ENCODE measurements at places on chromosomes 12 and 14. TPM values are rescaled to one million over a fixed set of nuclear protein-coding genes. Genes with fewer than 3 reads are reported as not detected.

- DNase-seq: no peak
Measured at GRCh38 chr14:95125915-95126314, 31.4 kb downstream of the DICER1 start.

- no peak for DNase-seq
Measured at GRCh38 chr14:21267431-21267845, 1.8 kb downstream of the HNRNPC start.

- no peak for DNase-seq
Measured at GRCh38 chr12:20507056-20507455, 138.7 kb downstream of the PDE3A start.

DNA sequence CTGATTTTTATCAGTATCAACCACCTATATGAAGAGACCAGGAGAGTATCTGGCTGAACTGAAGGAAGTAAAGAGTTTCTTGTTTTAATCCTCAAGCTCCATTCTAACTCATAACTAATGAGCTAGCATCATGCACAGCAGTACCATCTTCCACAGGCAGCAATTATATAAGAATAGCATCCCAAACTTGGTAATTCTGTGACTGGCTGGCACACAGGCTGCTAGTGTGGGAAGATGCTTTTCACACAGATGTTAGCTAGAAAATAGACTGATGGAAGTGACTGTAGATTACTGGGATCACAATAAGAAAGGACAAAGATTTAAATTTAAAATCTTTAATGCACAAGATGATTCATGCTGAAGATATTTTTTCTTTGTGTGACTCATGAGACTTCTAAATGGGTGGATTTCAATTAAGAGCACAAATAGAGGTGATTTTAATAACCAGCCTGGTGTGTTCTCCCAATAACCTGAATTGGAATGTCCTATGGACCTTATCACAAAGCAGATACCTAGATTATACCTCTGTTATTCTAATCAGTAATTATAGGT is 417.7 kb upstream of the ATXN7L3B start:
- DNase-seq: no peak

- no peak for DNase-seq
Measured at GRCh38 chr14:88496414-88496813, 58.4 kb downstream of the PTPN21 start.

- peak; percentile 49 for DNase-seq
Measured at GRCh38 chr14:24036169-24036962, 15.4 kb upstream of the CARMIL3 start.

STXBP6 gene
- 7.2 TPM for total RNA-seq

RDH12 gene
- not detected for total RNA-seq

GALNT8 gene
- 7.9 TPM for total RNA-seq

OVCH1 gene
- total RNA-seq: 0.16 TPM

SLC10A1 gene
- not detected for total RNA-seq

NRL gene
- 1.2 TPM for total RNA-seq

PSMC1 gene
- 105 TPM for total RNA-seq

Measured in neural crest cell (in vitro differentiated cells).